GM23248 (cell line): ENCODE measurements at places on chromosomes 5 and 9. TPM values are rescaled to one million over a fixed set of nuclear protein-coding genes. Genes with fewer than 3 reads are reported as not detected.

The SPATA31C1 gene
- polyA plus RNA-seq, result not detected in 2 replicates

The UGT3A1 gene
- polyA plus RNA-seq, result not detected in 2 replicates

The IL3 gene
- not detected in 2 replicates for polyA plus RNA-seq

The PCDH1 gene
- 1.6 and 2.4 TPM in 2 replicates for polyA plus RNA-seq

The SPATA6L gene
- 0.69 and 1.4 TPM in 2 replicates for polyA plus RNA-seq

The IL13 gene
- not detected in 2 replicates for polyA plus RNA-seq

The CKMT2 gene
- polyA plus RNA-seq, result not detected in 2 replicates

The EMB gene
- polyA plus RNA-seq, result 0.20 TPM in 1 of 2 replicates, not detected in the other

The ITGA2 gene
- polyA plus RNA-seq, result 10.3 and 10.4 TPM in 2 replicates

The LMX1B gene
- not detected in 2 replicates for polyA plus RNA-seq

The ANKRD34B gene
- polyA plus RNA-seq, result not detected in 2 replicates

The TNC gene
- polyA plus RNA-seq, result 165 and 168 TPM in 2 replicates

The ADAMTS6 gene
- polyA plus RNA-seq, result 7.9 and 10.1 TPM in 2 replicates

The NSUN2 gene
- 47.2 and 48.2 TPM in 2 replicates for polyA plus RNA-seq

The DND1 gene
- 0.14 TPM in 1 of 2 replicates, not detected in the other for polyA plus RNA-seq

The PCDH12 gene
- 0.11 and 0.36 TPM in 2 replicates for polyA plus RNA-seq

The C9orf153 gene
- polyA plus RNA-seq, result 0.21 TPM in 1 of 2 replicates, not detected in the other

The TNFSF15 gene
- not detected in 2 replicates for polyA plus RNA-seq

The ABL1 gene
- polyA plus RNA-seq, result 22.0 and 22.9 TPM in 2 replicates

The WDR38 gene
- polyA plus RNA-seq, result not detected in 2 replicates

The SPAG8 gene
- 1.2 and 1.3 TPM in 2 replicates for polyA plus RNA-seq

The SHISAL2B gene
- polyA plus RNA-seq, result not detected in 2 replicates

The HRCT1 gene
- 3.4 and 3.6 TPM in 2 replicates for polyA plus RNA-seq

The CSF2 gene
- not detected in 2 replicates for polyA plus RNA-seq

The FBLL1 gene
- 0.16 TPM in 1 of 2 replicates, not detected in the other for polyA plus RNA-seq

The PAIP1 gene
- 91.1 and 95.8 TPM in 2 replicates for polyA plus RNA-seq

The FAM219A gene
- polyA plus RNA-seq, result 7.6 and 7.8 TPM in 2 replicates

The SPINK13 gene
- not detected in 2 replicates for polyA plus RNA-seq

The TNFSF8 gene
- not detected in 2 replicates for polyA plus RNA-seq

The NUP214 gene
- polyA plus RNA-seq, result 11.7 and 14.3 TPM in 2 replicates

The IL9 gene
- polyA plus RNA-seq, result not detected in 2 replicates

The ABLIM3 gene
- 11.4 and 11.7 TPM in 2 replicates for polyA plus RNA-seq

The ZCCHC7 gene
- polyA plus RNA-seq, result 18.9 and 19.4 TPM in 2 replicates

The CDH9 gene
- not detected in 2 replicates for polyA plus RNA-seq

The STKLD1 gene
- polyA plus RNA-seq, result 0.38 and 1.5 TPM in 2 replicates

The HK3 gene
- not detected in 2 replicates for polyA plus RNA-seq

The NIM1K gene
- polyA plus RNA-seq, result 1.2 and 1.8 TPM in 2 replicates

The BSPRY gene
- not detected in 2 replicates for polyA plus RNA-seq

The GLRA1 gene
- polyA plus RNA-seq, result not detected in 2 replicates

The SCGB3A2 gene
- not detected in 2 replicates for polyA plus RNA-seq

The FAXDC2 gene
- polyA plus RNA-seq, result 5.4 and 6.7 TPM in 2 replicates

The C5orf52 gene
- polyA plus RNA-seq, result not detected in 2 replicates

The CEL gene
- polyA plus RNA-seq, result 0.13 TPM in 1 of 2 replicates, not detected in the other

The MFAP3 gene
- 20.5 and 22.5 TPM in 2 replicates for polyA plus RNA-seq

The NUDT2 gene
- polyA plus RNA-seq, result 14.3 and 17.6 TPM in 2 replicates

The SLC6A3 gene
- polyA plus RNA-seq, result not detected in 2 replicates

The OGN gene
- polyA plus RNA-seq, result 0.16 and 0.23 TPM in 2 replicates

The PURA gene
- polyA plus RNA-seq, result 7.9 and 10.7 TPM in 2 replicates

The ARHGEF37 gene
- 0.42 and 0.51 TPM in 2 replicates for polyA plus RNA-seq

The GKAP1 gene
- 0.13 and 0.18 TPM in 2 replicates for polyA plus RNA-seq

The DMGDH gene
- 1.5 and 2.8 TPM in 2 replicates for polyA plus RNA-seq

The ADAMTS12 gene
- polyA plus RNA-seq, result 7.8 and 8.5 TPM in 2 replicates

The RAD50 gene
- polyA plus RNA-seq, result 40.9 and 44.0 TPM in 2 replicates

The MAPK9 gene
- 22.5 and 24.1 TPM in 2 replicates for polyA plus RNA-seq

The SLC27A6 gene
- polyA plus RNA-seq, result 0.11 TPM in 1 of 2 replicates, not detected in the other

The GRXCR2 gene
- polyA plus RNA-seq, result not detected in 2 replicates

The RMI1 gene
- polyA plus RNA-seq, result 8.8 and 9.0 TPM in 2 replicates

The FCN2 gene
- not detected in 2 replicates for polyA plus RNA-seq

The OCLN gene
- polyA plus RNA-seq, result 0.52 and 0.59 TPM in 2 replicates
